Activated CD4-positive, alpha-beta T cell treated with anti-CD3 and anti-CD28 coated beads for 36 hours (primary cell): ENCODE measurements at places on chromosomes 3 and 15. TPM values are rescaled to one million over a fixed set of nuclear protein-coding genes. Genes with fewer than 3 reads are reported as not detected.

HRH1 gene
- total RNA-seq: 0.98 TPM

DNA sequence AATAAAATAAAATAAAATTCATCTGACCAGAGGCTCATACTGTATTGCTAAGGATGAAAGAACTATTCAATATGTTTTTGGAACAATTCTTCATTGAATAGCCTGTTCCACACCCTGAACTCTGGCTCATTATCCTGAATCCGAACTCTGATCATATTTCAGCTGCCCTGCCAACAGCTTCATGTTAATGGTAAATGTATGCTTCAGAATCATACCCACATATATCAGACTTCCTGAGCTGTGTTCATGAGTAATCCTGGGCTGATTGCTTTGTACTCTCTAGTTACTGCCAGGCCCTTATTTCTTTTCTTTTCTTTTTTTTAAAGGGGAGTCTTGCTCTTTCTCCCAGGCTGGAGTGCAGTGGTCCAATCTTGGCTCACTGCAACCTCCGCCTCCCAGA lies 11.8 kb downstream of the INO80 start:
- peaks cover 11% of the 10 kb centered on the region for H3K4me1 ChIP-seq
- peaks cover 19% of the 10 kb centered on the region for H3K36me3 ChIP-seq
- H3K27me3 ChIP-seq: no peaks in the 10 kb centered on the region
- no peak overlapping the region for H3K27ac ChIP-seq
- no peak for DNase-seq

- peaks cover 32% of the 10 kb centered on the region for H3K4me1 ChIP-seq
- H3K36me3 ChIP-seq: peaks cover 23% of the 10 kb centered on the region
- peak overlapping the region; percentile 98 for H3K4me3 ChIP-seq
- peak; percentile 64 for DNase-seq
- peak overlapping the region; percentile 99 for H3K27ac ChIP-seq
Observed at GRCh38 chr15:90264671-90265070, 801 bp upstream of the NGRN start.

DNA sequence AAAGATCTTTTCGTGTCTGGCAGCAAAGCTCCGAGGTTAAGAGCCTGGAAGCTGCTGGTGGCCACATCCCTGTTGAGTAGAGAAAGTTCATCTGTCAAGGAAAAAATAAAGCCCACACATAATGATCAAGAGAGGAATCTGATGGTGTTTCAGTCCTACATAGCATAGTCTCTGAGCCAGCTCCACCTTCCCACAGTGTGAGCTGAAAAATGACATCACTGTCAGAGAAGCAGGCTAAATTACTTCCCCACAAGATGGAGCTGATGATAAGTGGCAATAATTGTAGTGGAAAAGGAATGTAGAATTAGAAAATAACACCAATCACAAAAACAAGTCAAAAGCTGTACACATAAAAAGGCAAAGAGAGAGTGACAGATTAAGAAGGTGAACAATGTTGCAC lies 84.5 kb downstream of the AQP9 start:
- no peak overlapping the region for H3K27ac ChIP-seq
- no peaks in the 10 kb centered on the region for H3K4me1 ChIP-seq
- H3K36me3 ChIP-seq: no peaks in the 10 kb centered on the region
- peaks cover 3% of the 10 kb centered on the region for H3K27me3 ChIP-seq
- H3K4me3 ChIP-seq: no peak overlapping the region

DNA sequence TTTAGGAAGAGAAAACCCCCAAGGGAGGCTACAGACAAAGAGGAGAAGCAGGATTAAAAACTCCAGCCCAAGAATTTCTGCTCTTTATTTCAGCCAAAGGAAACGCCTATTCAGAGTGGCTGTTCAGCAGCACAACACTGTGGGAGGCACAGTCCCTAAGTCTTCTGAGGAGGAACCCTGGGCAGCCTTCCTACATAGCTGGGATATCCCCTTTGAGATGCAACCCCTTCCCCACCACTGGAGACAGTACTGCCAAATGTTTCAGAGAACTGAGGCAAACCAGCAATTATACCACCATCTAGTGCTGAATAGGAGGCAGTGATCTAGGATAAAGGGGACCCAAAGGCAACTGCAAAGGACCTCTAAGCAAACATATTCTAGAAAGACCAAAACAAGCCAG lies 168.1 kb downstream of the VPS13C start:
- peaks cover 57% of the 10 kb centered on the region for H3K36me3 ChIP-seq
- DNase-seq: no peak
- no peak overlapping the region for H3K27ac ChIP-seq
- no peaks in the 10 kb centered on the region for H3K4me1 ChIP-seq
- no peak overlapping the region for H3K4me3 ChIP-seq

DNA sequence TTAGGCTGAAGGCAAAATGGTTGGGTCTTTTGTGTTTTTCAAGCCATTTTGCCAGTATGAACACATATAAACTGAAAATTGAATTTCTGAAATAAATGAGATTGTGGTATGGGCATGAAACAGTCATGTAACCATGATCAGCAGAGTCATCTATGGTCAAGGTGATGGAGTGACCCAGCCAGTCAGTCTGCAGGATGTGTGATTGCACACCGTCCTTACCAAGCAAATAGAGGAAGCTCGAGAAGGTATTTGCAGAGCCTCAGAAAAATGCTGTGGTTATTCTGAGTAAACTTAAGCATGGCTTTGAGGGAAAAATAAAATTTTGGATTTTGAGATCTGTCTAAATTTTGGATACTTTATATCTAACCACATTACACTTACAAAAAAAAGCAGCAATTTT lies 95.9 kb upstream of the RNF7 start:
- no peaks in the 10 kb centered on the region for H3K4me1 ChIP-seq
- H3K27ac ChIP-seq: no peak overlapping the region
- no peak overlapping the region for H3K4me3 ChIP-seq
- no peaks in the 10 kb centered on the region for H3K36me3 ChIP-seq
- no peak for DNase-seq

DNA sequence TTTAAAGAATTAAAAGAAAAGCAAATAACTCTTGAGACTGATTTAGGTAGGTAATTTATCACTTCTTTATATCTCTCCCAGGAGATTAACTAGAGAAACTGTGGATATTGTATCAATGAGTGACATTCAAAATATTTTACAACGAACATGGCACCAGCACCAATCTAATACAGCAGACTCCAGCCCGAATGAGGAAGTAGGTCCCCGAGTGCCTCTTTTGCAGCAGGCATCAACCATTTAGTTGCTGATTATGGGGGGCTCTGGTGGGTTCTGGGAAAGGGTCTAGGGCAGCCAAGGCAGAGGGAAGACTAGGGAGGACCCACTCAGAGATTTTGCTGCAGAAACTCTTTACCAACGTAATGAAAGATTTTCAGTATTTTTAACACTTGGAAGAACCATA lies 31.7 kb upstream of the TTC14 start:
- no peak for DNase-seq
- H3K36me3 ChIP-seq: no peaks in the 10 kb centered on the region
- H3K27ac ChIP-seq: no peak overlapping the region
- H3K27me3 ChIP-seq: peaks cover 4% of the 10 kb centered on the region

GRCh38 chr15:31151301-31152233 lies 50.0 kb upstream of the TRPM1 start:
- no peaks in the 10 kb centered on the region for H3K36me3 ChIP-seq
- H3K4me3 ChIP-seq: no peak overlapping the region
- no peaks in the 10 kb centered on the region for H3K4me1 ChIP-seq
- H3K27me3 ChIP-seq: no peaks in the 10 kb centered on the region

KCNMB3 gene
- total RNA-seq: 0.23 TPM

- H3K4me3 ChIP-seq: no peak overlapping the region
- no peak for DNase-seq
- peaks cover 3% of the 10 kb centered on the region for H3K36me3 ChIP-seq
- no peak overlapping the region for H3K27ac ChIP-seq
Observed at GRCh38 chr3:87867001-87867400, 191.8 kb downstream of the CGGBP1 start.

MST1R gene
- total RNA-seq: 0.86 TPM
